Heart left ventricle (tissue), 16 donors: ENCODE measurements at places on chromosomes 11 and 22. TPM values are rescaled to one million over a fixed set of nuclear protein-coding genes. Genes with fewer than 3 reads are reported as not detected.
A peak's percentile ranks its signal among the peaks of the same experiment; 100 is the strongest.

DNA sequence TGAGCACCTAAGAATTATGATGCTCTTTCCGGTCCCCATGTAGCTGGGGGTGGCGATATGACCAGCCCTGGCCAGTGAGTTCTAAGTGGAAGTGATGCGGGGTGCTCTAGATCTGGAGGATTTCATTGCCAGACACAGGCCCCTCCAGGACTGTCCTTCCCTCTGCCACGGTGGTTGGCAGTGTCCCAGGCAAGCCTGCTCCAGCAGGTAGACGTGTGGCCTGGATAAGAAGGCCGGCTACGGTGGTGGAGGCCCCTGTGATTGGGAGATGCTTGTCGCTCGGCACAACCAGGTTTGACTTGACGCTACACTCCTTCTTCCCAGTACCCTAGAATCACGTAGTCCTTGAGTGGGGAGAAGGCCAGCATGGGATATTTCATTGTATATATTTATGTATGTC lies 9.1 kb upstream of the ARHGAP8 start:
- no peak overlapping the region for H3K4me3 ChIP-seq
- no peaks in the 10 kb centered on the region for H3K36me3 ChIP-seq
- no peak overlapping the region for H3K27ac ChIP-seq
- DNase-seq: no peak
- H3K27me3 ChIP-seq: peaks cover 12% of the 10 kb centered on the region
- H3K4me1 ChIP-seq: no peaks in the 10 kb centered on the region

The CHRM4 gene
- 0.08 TPM for polyA plus RNA-seq

GRCh38 chr11:61338783-61339489 lies 5.9 kb downstream of the TKFC start:
- DNase-seq: no peak
- H3K4me3 ChIP-seq: no peak overlapping the region
- H3K27me3 ChIP-seq: no peaks in the 10 kb centered on the region
- no peak overlapping the region for H3K27ac ChIP-seq

DNA sequence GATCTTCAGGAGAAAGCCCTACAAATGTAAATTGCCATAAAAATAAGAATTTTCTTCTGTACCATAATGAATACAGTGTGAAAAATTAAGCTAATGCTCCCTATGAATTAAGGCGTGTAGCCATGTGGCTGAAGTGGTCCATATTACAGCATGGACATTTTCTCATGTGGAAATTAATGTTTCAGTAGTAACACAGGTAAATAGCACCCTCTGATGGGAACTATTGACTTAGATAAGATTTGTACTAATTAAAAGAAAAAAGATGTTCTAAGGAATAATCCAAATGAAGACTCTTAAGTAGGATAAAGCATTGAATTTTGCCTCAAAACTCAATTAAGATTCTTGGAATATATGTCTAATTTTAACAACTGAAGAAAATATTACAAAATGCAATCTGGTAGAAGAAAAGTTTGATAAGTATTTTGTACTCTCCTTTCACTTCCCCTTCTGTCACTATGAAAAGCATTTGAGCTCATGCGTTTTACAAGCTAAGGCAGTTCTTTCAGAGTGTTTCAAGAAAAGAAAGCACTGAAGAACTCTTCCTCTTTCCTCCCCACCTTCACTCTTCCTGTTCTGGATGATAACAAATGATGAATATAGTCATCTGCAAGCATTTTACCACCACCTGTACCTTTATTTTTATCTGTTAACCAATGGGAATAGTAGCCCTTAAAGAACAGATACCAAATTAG lies 9.9 kb upstream of the OR8D2 start:
- DNase-seq: no peak
- H3K27me3 ChIP-seq: peaks cover 4% of the 10 kb centered on the region
- no peaks in the 10 kb centered on the region for H3K36me3 ChIP-seq

- H3K36me3 ChIP-seq: no peaks in the 10 kb centered on the region
- no peak for DNase-seq
- H3K27ac ChIP-seq: no peak overlapping the region
- H3K4me1 ChIP-seq: no peaks in the 10 kb centered on the region
These were observed 36.2 kb upstream of the CD5 start for GRCh38 chr11:61065955-61066638.

- no peak overlapping the region for H3K4me3 ChIP-seq
- peak overlapping the region; percentile 48 for H3K27ac ChIP-seq
- peaks cover 2% of the 10 kb centered on the region for H3K4me1 ChIP-seq
- no peak for DNase-seq
- H3K36me3 ChIP-seq: peaks cover 9% of the 10 kb centered on the region
- no peaks in the 10 kb centered on the region for H3K27me3 ChIP-seq
These were observed 25.0 kb downstream of the SNX19 start for GRCh38 chr11:130891326-130891725.

DNA sequence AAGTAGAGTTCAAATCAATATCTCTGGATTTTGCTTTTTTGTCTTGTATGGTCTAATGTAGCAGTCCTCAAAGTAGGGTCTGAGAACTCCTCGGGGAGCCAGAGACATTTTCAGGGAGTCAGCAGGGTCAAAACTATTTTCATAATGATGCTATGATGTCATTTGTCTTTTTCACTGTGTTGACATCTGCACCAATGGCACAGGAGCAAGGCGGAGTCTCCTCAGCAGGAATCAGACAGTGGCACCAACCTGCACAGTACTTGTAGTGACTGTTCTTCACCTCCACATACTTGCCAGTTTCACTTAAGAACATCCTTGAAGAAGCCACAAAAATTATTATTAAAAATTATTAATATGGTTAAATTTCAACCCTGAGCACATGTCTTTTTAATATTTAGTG lies 14.9 kb upstream of the FXYD6 start:
- H3K27ac ChIP-seq: no peak overlapping the region
- H3K4me1 ChIP-seq: peaks cover 4% of the 10 kb centered on the region
- H3K27me3 ChIP-seq: no peaks in the 10 kb centered on the region
- no peak for DNase-seq
